ENCODE measurements at places on chromosomes 16 and 17.

- no peak for DNase-seq
These were observed 5.3 kb upstream of the CCL1 start for GRCh38 chr17:34368196-34368945.

- DNase-seq: no peak
These were observed 2.3 kb downstream of the BAIAP2 start for GRCh38 chr17:81037026-81037797.

DNA sequence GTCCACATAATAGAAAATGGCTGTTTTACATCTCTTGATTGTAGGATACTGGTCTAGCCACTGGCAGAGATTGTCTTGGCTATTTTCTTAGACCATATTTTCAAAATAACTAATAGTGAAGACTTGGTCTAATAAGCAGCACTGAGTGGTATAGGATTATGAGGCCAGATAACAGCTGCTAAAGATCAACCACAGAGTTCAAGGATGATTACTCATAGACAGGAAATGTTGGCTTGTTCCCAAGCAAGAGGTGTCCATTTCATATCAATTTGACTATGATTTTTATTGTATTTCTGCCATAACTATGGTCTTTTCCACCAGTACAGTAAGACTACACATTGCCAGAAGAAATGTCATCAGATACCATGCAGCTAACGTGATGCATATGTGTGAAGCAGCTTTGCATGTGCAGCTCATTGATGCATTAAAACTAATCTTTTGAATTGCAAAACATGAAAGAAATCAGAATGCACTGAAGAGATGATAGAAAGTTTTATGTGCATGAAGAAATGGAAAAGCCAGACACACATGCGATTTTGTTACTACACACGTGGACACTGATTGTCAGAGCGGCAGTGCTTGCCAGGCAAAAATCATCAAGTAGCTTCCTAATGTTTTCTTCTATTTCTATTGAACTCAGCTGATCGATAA is 693.3 kb downstream of the CDH11 start:
- DNase-seq: no peak

DNA sequence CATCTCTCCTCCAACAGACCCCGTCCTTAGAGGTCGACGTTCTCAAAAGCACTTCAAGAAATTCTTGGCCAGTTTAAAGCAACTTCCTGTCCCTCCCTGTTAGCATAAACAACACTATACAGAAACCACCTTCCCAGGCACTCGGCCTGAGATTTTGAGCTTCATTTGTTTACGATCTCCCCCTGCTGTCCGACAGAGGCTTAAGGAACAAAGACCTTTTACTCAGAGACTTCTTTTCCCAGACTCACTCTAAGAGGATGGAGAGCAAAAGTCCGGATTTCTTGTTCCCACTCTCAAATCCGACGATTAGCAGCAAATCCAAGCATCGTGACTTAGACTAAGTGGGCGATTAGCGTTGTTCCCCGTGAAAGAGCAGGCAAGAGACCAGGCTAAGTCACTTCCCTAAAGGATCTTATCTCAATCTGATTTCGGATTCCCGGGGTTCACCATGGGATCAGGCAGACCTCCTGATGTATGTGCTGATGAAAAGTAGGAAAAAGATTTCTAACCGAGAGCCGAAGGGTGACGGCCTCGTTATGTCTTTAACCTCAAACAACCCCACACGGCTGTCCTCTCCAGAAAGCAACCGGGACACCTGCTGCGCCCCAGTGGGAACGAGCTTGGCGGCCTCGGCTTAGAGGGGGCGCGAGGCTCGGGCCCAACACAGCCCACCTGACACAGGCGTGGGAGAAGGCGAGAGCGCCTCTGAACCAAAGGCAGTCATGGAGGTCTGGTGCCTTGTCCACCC is 598 bp downstream of the INPP5K start:
- DNase-seq: peak; percentile 24

GRCh38 chr17:64694207-64694606 is 32.1 kb upstream of the SMURF2 start:
- no peak for DNase-seq

DNA sequence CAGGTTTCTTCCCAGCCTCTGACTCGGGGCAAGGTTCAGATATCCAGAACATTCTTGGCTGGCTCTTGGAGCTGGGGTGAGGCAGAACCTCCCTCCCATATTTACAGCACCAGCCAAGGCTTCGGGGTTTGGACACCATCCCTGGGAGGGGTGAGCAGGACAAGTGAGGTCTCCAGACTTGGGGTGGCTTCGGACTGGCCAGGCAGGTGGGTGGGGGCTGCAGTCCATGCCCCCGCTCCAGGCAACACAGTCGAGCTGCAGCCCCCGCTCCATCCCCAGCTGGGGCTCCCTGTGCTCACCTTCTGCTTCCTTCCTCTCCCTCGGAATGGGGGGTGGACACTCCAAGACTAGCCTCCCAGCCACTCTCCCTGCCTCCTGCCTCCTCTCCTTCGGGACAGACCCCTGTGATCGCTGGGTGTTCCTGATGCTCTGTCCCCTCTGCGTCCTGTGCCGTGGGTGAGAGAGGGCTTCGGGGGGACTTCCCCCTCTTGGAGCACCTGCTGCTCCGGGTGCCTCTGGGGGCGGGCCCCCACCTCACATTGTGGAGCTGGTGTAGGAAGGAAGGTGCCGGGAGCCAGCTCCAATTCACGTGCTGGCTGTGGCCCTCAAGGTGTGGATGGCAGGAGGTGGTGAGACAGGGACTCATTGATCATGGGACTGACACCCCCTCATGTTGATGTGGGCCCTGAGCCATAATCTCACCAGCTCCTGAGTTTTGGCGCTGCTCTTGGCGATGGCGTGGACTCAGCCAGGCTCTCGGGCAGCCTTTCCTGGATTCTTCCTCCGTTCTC is 189.2 kb downstream of the SEC14L1 start:
- DNase-seq: no peak

DNA sequence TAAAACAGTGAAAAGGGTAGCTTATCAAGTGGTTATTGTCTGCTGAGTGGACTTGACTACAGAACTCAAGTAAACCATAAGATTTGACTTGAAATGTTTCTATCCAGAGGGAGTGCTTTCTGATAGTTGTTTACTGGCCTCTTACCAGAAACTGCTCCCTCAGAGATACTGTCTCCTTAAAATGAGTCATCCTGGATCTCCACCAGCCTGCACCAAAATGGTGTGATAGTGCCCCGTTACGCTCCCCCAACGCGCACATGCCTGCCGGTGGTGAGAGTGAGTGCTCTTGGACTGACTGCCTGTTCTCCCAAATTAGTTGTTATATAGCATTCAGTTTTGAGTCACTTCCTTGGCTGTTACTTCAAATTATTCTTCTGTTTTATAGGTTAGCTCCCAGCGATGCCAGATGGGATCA is 22.9 kb downstream of the PRCD start:
- DNase-seq: no peak

GRCh38 chr16:3974751-3975150 is 94.2 kb upstream of the CREBBP start:
- no peak for DNase-seq

- DNase-seq: no peak
These were observed 10.9 kb upstream of the KRT222 start for GRCh38 chr17:40675905-40676304.

DNA sequence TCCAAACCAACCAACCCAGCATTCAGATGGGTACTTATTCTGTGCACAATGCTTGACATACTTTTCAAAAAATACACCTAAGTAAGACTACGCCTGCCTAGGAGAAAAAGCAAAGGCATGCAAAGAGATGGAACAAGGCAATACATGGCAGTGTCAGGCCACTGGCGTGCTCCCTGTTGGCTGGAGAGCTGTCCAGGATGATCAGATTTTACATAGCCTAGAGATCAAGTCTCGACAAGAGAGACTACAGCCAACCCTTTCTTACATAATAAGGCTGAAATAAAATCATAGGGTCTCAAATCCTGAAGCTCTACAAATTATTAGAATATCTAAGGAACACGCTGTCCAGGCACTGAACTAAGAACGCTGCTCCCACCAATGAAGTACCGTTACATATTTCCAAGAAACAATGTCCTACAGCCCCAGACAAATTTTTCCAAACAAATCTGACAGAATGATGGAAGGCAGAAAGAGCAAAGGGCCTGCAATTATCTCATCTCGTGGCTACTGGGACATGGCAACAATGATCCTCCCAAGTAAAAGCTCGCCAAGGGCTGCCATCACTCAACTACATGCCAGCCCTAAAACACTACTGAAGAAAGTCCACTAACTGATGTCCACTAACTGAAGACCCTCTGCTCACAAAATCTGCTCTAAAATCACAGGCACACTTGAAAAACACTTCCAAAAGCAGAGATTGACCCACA is 5.1 kb downstream of the RPS15A start:
- DNase-seq: no peak

DNA sequence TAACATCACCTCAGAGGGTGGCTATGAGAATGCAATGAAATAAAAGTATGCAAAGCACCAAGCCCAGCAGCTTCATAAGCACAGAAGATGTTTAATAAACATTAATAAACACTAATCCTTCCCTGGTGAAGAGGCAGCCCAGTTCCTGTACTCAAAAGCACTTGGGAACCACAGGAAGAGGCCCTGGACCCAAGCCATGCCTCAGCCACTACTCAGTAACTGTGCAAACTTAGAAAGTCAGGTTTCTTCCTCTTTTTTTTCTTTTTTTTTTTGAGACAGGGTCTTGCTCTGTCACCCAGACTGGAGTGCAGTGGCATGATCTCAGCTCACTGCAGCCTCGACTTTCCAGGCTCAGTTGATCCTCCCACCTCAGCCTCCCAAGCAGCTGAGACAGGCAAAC is 5.3 kb downstream of the ARHGAP17 start:
- no peak for DNase-seq

DNA sequence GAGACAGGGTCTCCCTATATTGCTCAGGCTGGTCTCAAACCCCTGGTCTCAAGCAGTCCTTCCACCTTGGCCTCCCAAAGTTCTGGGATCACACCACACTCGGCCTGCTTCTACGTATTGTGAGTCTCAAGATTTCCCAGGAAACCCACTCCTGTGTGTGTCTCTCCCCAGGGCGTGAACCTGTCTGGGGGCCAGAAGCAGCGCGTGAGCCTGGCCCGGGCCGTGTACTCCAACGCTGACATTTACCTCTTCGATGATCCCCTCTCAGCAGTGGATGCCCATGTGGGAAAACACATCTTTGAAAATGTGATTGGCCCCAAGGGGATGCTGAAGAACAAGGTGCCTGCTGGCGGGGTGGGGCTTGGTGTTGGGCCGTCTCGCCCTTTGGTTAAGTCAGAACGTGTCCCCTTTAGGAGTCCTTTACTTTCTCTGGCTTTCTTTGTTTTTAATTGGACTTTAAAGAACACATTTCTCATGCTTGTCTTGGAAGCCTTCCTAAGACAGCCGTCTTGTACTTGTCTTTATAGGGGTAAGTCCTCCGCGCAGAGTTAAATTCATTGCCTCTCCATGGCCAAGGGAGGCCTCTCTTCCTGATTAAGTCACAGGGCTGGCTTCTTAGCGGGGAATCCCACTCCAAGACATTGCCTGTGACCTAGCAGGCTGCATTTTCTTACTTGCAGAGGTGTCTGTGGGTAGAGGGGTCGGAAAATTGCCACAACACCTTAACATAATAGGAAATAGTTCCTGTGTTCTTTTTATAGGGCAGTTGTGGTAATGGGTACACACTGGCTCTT is 136.4 kb downstream of the ABCC6 start:
- no peak for DNase-seq

DNA sequence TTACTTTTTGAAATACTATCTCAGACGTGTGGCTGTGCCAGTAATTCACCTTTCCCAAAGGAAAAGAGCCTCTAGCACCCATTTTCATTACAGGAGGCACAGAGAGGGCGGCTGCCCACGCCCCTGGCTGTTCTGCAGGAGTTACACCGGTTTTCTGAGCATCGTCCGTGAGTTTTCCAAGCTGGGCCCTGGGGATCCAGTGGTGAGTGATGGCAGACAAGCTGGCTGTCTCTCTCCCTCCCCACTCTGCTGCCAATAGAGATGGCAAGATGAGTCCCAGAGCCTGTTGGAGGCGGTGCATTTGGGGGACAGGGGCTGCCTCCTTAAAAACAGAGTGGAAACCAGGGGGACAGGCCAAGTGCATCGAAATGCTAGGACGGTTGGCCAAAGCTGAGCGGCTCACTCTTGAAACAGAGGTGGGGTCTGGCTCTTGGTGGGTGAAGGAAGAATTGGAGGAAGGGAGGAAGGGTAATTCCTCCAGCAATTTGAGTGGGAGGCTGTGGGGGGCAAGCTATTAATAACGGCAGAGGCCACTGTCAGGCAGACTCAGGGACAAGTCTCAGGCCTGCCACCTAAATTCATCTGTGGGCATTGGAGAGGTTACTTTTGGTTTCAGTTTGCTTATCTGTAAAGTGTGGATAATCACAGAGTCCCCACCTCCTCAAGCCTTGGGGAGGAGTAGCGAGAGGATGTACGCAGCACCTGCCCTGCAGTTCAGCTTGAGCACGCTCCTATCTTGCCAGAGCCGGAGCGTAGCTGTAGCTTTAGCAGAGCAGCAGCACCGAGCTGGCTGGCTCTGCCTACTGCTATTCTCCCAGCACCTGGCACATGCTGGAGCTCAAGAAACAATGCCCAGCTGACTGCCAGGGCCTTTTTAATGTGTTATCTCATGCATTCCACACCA is 7.5 kb upstream of the NOS2 start:
- DNase-seq: no peak

- no peak for DNase-seq
These were observed 418.7 kb downstream of the GRIN2A start for GRCh38 chr16:9763505-9763904.

- no peak for DNase-seq
These were observed 12.8 kb upstream of the KCNJ18 start for GRCh38 chr17:21679256-21680146.

DNA sequence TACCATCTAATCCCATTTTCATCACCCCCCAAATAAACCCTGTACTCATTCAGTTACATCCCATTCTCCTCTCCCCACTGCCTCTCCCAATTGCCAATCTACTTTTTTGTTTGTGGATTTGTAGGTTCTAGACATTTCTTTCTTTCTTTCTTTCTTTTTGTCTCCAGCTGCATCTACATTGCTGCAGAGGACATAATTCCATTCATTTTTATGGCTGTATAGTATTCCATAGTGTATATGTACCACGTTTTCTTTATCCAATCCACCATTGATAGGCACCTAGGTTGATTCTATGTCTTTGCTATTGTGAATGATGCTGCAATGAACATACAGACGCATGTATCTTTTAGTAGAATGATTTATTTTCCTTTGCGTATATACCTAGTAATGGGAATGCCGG is 6.3 kb upstream of the CRYM start:
- DNase-seq: no peak

DNA sequence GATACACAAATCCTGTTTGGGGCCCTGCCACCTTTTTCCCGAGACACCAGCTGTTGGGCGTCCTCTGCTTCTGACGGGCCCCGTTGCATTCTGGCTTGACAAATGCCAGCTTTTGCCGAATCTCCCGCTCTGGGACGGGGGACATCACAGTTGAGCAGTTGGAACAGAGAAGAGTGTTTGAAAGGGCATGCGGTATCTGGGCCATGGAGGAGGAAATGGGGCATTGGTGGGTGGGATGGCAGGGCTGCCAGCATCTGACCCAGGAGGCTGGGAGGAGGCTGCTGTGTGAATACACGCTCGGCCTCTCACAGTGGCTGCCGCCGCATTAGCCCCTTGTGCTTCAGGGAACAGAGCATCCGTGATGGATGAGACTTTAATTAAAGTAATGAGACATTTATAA is 184.3 kb upstream of the TNRC6C start:
- DNase-seq: no peak

- DNase-seq: peak; percentile 50
These were observed 1.8 kb upstream of the RBFOX3 start for GRCh38 chr17:79612468-79613194.

GRCh38 chr17:38900978-38901656 is 24.3 kb upstream of the LASP1NB start:
- no peak for DNase-seq

All from NCI-H1092 treated with DMSO at 0.1 percent for 48 hours (cell line).